ENCODE measurements at places on chromosomes 5 and 9. TPM values are rescaled to one million over a fixed set of nuclear protein-coding genes. Genes with fewer than 3 reads are reported as not detected.

DNA sequence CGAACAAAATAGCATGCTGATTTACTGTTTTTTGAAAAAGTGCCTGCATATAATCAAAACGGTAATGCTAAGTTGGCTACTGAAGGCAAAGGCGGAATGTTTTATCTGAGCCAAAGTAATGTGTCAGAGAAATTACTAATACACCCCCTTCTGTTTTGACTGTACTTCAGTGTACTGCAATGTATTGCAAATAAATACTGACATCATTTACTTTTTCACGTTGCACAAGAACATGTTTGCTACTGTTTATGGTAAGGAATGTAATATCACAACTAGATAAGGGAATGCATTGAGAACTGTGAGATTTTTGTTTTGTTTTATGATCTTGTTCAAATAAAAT lies 813 bp upstream of the AGTPBP1 start:
- peaks cover 7% of the 10 kb centered on the region for H3K4me1 ChIP-seq
- no peak for DNase-seq
- H3K36me3 ChIP-seq, result peaks cover 5% of the 10 kb centered on the region
- peaks cover 2% of the 10 kb centered on the region for H3K27me3 ChIP-seq
- H3K4me3 ChIP-seq, result peak overlapping the region; percentile 93

DNA sequence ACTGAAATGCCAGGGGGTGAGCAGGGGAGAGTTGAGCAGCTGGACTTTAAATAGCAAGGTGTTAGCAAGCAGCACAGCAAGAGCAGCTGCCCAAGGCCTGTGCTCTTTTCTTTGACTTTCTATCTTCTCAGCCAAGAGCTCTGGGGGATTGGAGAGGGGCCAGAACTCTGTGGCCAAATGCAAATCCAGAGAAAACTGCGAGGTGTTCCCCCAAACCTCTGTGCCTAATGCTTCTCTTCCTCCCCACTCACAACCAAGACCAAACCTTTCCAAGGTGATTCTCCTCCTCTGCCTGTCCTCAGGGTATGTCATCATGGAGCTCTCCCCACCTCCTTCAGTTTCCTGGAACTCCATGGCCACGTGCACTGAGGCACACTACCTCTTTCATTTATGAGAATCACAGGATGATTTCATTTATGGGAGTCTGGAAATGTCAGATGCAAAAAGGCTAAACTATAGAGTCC lies 118.7 kb upstream of the WWC1 start:
- H3K36me3 ChIP-seq, result no peaks in the 10 kb centered on the region
- H3K27me3 ChIP-seq, result peaks cover 3% of the 10 kb centered on the region
- DNase-seq, result no peak

EQTN gene
- total RNA-seq, result not detected

PCDHB11 gene
- 6.4 TPM for total RNA-seq

Data from endothelial cell (in vitro differentiated cells).